ENCODE measurements at places on chromosomes 2 and 18.

DNA sequence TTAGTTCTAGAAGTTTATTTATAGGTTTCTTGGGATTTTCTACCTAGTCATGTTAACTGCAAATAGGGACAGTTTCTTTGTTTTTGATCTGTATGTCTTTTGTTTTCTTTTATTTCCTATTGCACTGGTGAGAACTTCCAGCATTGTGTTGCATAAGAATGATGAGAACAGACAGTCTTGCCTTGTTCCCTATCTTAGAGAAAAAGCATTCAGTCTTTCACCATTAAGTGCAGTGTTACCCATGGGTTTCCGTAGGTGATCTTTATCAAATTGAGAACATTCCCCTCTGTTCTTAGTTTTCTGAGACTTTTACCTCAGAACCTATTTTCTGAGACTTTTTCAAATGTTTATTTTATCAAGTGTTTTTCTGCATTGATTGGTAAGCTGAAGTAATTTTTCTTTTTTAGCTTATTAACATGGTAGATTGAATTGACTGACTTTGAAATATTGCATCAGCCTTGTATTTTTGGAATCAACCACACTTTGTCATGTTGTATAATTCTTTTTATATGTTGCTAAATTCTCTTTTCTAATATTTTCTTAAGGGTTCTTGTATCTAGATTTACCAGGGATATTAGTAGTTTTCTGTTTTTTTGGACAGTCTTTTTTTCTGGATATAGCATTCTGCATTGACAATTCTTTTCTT is 17.2 kb downstream of the MFSD6 start:
- DNase-seq = no peak

DNA sequence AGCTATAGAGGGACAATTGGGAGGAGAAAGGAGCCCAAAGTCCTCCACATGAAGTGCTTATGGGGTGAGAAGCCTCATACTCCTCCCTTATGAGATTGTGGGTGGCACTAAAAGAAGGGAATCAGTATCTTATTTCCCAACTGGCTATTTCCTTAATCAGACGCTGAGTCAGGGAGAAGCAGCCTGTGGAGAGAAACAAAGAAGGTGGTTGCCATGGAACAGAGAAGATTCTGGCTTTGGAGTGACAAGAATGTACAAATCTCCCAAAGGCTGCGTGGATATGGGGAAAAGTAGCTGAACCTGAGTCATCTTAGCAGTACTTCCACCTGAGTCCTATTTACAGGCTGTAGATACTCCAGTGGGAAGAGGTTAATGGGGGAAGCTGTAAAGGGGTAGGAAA is 115.8 kb upstream of the CWC22 start:
- no peak for DNase-seq

GRCh38 chr2:134271758-134272157 is 17.9 kb downstream of the MGAT5 start:
- no peak for DNase-seq

DNA sequence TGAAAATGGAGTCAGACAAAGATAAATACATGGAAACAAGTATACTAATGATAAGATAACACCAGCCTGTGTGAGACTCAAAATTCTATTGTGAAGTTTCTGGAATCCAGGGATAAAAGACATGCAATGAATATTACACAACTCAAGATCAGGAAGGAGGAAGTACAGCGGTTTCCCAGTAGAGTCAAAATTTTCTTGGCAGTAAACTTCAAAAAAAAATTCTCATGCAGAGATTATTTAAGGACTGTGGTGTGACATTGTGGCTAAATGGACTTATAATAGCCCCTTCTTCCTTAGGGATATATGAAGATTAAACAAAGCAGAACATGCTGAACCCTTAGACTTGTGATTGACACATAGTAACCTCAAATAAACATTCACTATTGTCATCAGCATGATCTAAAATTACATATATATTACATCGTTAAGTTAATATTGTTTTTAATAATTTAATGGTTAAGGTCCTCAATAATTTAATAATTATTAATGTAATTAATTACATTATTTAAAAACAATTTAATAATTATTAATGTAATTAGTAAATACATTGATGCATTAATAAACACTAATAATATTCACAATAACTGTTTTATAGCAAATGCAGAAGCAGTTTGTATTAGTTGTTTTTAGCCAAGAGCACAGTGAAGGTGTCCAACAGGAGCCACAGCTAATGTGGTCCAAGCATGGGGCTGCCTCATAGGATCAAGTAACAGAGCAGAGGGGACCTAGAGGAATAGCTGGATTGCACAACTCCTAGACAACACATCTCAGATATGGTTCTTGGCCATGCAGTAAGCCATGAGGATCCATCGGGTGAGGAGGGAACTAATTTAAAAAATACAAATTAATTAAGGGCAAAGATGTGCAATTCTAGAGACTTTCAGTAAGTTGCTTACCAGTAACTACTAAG is 77.3 kb downstream of the POLE4 start:
- no peak for DNase-seq

DNA sequence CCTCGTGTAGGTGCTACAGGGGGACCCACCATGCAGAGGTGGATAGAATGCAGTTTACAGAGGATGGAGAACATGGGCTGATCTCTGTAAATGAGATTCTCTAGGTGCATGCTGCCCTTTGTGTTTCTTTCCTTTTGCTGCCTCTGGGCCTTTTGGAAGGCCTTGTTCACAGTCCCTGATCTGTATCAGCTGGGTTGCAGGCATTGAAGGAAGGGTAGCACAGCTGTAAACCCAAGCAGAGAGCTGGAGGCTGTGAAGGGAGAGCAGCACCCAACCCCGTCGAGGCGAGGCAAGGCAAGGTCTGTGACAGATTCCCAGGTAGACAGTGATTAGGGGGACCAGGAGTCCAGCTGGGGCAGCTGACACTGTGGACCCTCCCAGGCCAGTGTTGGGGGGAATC is 56.1 kb upstream of the SOS1 start:
- no peak for DNase-seq

GRCh38 chr18:67597759-67598158 is 81.2 kb upstream of the DSEL start:
- no peak for DNase-seq

DNA sequence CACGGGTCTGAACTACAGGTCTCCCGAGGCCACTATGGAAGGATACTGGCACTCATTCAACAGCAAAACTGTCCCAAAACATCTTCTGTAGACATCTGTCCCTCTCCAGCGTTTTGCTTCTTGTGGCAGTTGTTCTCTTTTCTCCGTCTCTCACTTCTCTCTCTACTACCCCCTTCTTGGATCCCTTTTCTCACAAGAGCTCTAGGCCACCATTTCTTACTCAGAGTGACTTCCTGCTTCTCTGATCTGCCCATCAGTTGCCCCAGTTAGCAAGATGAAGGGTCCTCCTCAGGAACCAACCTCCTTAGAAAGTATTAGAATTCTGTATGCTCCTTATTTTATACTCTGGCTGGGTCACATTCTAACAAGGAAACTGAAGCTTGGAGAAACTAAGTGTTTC is 32.6 kb downstream of the BCL2 start:
- DNase-seq = no peak

- no peak for DNase-seq
These were observed 380.7 kb downstream of the RBM43 start for GRCh38 chr2:150880986-150881385.

GRCh38 chr2:387980-388421 is 100.1 kb upstream of the ALKAL2 start:
- no peak for DNase-seq

- DNase-seq = no peak
These were observed 579.1 kb downstream of the IRS1 start for GRCh38 chr2:226220511-226220910.

DNA sequence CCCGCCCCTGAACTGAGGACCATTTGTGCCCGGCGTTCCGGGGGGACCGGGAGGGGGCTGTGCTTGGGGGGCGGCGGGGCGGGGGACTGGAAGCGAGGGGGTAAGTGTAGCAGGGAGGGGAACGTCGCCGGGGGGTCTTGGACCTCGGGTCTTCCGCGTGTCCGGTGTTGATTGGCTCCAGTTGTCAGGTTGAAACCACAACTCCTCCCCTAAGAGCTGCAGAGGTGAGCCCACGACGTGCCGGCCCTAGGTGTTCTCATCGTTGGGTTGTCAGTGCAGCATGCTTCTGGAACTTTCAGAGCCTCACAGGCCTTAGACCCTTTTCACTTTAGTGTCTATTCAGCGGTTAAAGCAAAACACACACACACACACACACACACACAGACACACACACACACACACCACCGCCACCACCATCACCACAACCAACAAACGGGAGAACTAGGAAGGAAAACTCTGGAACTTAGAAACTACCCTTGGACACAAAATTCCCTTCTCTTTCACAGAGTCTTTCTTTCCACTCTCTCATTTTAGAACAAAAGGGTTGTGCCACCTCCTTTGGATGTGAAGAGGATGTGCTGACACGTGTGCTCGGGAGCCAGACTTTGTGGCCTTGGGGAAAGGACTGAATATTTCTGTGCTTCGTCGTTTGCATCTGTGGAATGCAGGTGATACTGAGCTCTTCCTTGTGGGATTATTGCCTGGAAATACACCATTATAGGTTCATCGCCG is 6.7 kb upstream of the DLX2 start:
- no peak for DNase-seq

- DNase-seq = no peak
These were observed 29.7 kb downstream of the ST8SIA5 start for GRCh38 chr18:46727177-46727576.

DNA sequence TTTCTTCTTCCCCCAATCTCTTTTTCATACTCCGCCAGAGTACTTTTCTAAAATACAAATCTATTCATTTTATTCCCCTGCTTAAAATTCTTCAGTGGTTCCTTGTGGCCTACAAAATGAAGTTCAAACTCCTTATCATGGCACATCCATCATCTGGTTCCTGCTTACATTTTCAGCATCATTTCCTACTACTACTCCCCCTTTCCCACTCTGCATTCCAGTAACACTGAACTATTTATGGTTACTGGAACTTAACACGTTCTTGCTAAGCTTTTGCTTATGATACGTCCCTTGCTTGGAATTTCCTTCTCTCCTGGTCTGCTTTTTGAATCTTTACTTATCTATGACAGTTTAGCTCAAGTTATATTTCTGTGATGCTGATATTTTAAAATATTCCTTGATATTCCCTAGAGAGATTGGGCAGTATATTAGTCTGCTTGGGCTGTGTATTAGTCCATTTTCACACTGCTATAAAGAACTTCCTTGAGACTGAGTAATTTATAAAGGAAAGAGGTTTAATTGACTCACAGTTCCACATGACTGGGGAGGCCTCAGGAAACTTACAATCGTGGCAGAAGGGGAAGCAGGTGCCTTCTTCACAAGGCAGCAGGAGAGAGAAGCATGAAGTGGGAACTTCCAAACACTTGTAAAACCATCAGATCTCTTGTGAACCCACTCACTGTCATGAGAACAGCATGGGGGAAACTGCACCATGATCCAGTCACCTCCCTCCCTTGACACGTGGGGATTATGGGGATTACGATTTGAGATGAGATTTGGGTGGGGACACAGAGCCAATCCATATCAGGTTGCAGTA is 53.2 kb downstream of the BMPR2 start:
- DNase-seq = no peak

- no peak for DNase-seq
These were observed 40.5 kb downstream of the CAVIN2 start for GRCh38 chr2:191806396-191806795.

GRCh38 chr2:59256290-59256689 is 1015.2 kb upstream of the FANCL start:
- DNase-seq = no peak

GRCh38 chr18:58388736-58389135 is 240.2 kb downstream of the ALPK2 start:
- no peak for DNase-seq

Data from T-helper 1 cell (primary cell).